ENCODE measurements at places on chromosomes 3 and 15.

GRCh38 chr3:148583793-148584192, 113.9 kb upstream of the AGTR1 start:
- DNase-seq = no peak

DNA sequence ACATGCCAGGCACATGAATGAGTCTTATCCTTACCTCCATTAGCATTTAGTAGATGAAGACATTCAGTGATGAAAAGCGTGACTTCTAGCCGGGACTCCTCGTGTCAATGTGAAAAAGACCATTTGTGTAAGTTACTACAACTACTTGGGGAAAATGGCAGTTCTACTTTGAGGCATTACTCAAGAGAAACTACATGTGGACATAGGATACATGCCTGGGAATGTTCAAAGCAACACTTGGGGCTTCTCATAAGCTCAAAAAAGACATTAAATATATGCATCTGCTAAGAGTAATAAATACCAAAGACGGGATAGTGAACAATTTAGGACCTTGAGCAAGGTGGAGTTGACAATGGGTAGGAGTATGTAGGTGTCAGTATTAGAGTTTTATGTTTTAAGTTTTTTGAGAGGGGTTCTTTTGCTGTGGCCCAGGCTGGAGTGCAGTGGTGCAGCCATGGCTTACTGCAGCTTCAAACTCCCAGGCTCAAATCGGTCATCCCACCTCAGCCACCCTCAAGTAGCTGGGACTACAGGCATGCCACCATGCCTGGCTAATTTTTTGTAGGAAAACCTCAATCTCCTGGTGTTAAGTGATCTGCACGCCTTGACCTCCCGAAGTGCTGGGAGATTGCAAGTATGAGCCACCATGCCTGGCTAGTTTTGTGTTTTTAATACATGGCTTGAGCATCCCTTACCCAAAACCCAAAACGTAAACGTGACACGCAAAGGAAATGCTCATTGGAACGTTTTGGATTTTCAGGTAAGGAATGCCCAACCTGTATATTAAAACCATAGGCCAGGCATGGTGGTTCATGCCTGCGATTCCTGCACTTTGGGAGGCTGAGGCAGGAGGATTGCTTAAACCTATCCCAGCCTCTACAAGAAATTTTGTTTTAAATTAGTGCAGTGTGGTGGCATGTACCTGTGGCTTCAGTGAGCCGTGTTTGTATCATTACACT, 3.9 kb downstream of the RPLP1 start:
- no peak for DNase-seq

DNA sequence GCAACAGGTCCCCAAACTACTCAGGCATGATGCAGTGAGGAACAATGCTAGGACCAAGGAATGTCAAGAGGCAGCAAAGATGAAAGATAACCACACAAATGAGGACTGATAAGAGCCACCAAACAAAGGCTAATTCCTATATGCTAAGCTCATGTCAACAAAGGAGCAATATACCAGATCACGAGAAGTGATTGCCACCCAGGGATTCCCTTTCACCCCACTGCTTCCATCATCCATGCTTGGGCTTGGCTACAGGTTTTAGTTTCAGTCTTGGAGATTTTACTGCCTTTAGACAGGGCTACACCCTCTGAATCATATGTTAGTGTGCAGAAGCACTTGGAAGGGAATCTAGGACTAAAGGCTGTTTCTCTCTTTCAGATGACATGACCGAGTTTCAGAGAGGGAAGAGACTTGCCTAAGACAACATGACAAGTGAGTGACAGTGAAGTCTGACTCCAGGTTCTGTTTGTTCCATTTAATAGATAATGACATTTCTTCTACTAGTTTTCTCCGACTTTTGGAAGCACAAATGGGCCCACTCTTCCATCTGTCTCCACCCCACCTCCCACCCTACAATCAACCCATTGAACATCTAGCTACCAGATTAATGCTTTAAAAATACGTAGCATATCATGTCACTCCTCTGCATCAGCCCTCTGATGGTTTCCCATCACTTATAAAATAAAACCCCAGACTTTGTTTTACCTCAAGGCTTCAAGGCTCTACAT, 173.5 kb upstream of the LRRN1 start:
- DNase-seq = no peak

DNA sequence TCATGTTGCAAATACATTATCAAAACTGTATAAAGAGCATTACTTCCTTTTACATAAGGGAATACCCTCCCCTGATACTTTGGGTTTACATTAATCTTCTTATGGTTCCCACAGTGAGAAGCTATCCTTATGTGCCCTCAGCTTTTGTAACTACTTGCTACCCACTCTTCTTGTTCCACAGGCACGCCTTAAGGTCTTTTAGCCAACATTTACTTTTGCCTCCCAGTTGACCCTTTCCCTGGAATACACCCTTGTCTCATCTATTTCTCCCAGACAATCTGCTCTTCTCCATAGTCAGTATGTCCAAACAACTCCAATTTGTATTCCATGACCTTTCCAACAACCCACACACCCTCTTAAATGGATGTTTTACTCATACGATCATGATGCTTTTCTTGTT, 116.8 kb upstream of the COL8A1 start:
- DNase-seq = no peak

DNA sequence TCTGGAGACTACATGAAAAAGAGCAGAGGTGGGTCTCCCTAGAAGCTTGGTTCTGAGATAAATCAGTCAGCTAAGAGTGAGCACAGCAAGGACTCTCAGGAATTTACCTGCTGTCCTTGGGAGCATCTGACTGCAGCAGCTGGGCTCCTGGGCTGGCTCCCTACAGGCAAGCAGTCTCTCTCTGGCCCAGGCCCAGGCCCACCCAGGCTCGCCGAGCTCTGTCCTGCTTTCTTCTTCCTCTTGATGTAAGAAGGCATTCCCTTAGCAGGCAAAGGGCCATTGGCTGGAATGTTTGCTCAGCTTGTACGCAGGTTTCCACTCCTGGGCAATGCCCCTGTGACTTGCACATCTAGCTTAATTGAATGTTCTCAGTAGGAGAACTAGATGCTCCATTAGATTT, 4.3 kb upstream of the RBP2 start:
- no peak for DNase-seq

DNA sequence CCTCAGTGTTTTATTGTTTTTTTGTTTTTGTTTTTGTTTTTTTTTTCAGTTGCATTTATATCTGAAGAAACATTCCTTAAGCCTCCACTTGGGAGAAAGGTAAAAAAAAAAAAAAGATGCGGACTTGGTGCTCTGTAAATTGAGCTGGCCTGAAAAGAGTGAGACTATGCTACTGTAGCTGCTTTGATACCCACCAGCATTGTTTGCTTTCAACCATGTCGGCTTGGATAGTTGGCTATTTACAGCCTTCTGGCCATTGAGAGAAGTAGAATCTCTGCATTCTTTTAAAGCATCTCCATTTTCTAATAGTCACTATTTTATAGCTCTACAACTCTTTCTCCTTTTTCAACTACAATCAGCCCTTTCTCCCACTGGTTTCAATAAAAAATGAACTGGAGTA, 149.6 kb downstream of the ZIC4 start:
- no peak for DNase-seq

GRCh38 chr3:67699882-67700281, 45.5 kb upstream of the SUCLG2 start:
- DNase-seq = no peak

GRCh38 chr3:138124188-138124587, 8.0 kb downstream of the A4GNT start:
- no peak for DNase-seq

DNA sequence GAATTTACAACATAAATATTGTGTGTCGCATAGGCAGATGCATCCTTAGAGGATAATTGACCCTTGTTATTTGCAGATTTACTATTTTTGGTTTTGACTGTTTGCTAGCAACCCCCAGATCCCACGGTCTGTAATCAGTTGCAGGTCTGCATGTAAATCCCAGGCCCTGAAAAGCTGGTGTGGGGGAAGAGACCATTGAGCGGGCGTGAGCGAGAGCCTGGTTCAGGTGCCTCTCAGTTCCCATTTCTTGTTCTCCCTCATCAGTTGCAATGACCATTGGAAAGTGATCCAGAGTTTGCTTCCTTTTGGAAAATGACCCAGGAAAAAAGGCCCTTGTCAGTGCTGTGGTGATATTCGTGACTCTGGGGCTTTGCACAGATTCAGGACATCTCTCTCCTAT, 238.9 kb downstream of the UACA start:
- DNase-seq = no peak

GRCh38 chr15:67296684-67297083, 42.1 kb downstream of the IQCH start:
- DNase-seq = no peak

DNA sequence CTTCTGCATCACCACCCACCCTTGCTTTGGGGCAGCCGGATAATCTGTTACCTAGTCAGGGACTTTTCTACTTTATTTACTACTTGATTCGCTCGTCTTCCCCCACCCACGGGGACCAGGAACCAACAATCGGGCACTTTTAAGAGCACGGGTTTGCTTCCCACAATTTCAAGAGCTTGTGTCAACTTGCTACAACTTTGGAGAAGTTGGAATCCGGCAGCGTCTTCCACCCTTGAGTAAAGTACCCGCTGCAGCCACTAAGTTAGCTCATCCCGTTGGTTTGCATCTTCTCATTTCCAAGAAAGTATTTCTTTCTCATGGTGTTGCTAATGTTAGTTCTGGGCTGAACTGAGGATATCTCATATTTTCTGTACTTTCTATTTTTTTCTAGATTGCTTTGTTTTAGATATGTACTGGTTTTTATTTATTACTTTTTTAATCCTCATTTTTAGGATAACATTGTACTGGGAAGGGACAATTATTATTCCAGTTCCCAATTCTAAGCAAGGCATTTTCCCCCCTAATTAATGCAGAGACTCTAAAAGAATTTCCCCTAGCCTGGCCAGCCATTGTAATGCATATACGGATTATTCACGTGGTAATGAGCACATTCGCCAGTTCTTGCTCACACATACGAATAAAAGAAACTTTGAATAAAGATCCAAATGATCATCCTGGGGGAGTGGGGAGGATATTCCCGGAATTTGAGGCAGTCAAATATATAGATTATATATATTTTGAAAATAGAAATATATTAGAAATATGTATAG, 4.0 kb downstream of the SOX2 start:
- no peak for DNase-seq

- DNase-seq = no peak
Measured at GRCh38 chr15:96416218-96416933, 85.9 kb downstream of the NR2F2 start.

DNA sequence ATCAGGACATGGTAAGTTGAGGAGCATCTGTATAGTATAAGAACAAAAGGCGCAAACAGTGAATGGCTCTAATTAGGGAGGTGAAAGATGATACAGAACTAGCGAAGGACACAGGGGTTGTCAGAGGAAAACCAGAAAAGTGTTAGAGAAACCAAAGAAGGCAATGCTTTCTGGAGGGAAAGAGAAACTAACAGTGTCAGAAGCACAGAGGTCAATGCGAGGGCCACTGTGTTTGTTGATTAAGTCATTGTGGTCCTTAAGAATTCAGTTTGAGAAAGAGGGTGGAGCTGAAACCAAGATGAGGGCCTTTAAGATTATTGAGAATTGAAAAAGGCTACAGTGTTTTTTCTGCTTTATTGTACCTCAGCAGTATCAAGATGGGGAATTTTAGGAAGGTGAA, 28.8 kb downstream of the ATG7 start:
- no peak for DNase-seq

DNA sequence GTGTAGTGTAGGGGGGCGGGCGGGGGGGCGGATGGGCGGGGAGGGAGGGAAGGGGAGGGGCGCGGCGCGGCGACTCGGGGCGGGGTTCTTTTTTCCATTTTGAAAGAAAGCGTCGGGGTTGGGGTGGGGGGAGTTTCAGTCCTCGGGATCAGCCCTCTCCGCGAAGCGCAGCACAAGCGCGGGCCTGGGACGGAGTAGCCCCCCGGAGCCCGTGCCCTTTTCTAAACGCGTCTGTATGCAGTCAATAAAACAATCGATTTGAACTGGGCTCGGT, 6.1 kb downstream of the ISLR2 start:
- no peak for DNase-seq

GRCh38 chr15:29698030-29698701, 124.1 kb downstream of the TJP1 start:
- DNase-seq = no peak

DNA sequence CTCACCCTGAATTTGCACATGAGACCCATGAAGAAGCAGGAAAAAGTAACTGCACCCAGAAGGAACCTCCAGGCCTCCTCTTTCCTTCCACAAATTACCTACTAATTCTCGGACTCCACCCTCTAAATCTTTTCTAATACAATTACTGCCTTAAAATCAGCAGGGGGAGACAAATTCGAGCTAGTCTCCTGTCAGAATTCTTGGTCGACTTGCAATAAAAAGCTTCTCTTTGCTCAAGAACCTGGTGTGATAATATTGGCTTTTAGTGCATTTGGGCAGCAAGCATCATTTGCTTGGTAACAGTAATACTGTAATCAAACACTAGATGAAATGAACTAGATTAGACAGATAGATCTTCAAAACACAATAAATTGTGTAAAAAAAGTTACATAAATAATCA, 281.9 kb downstream of the RAP2B start:
- DNase-seq = no peak

GRCh38 chr15:58423831-58424608, 7.8 kb upstream of the LIPC start:
- DNase-seq = no peak

DNA sequence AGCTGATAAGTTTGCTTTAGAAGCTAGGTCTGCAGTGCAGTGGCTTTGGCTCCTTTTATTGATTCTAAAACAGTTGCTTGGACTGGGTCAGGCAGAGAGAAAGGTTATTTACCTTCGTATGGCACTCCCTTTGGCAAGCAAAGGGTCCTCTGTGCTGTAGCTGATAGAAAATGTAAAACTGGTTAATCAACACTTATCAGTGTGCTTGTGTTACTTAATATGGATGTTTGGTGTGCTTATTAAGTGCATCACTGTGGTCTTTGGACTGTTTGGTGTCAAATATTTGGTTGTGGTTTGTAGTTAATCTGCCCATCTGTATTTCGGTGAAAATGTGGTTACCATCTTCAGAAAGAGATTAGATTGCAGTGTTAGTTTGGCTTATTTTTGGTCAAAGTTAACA, 16.0 kb downstream of the UBE2E2 start:
- no peak for DNase-seq

DNA sequence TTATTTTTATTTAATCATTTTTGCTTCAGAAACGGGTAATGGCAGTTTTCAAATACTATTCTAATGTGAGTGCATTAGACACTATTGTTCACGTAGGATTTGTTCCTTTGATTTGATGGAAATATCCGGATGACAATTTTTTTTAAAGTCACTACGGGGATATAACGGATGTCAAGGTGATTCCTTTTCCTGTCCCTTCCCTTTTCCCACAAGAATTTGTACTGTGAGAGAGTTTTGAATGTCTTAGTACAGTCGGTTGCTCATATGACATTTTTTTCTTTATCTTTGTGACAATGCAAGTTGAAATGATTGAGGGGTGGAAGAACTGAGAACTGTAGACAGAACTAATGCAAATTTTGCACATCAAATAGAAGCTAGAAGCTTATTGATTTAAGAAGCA, 209.5 kb downstream of the GRM7 start:
- no peak for DNase-seq

DNA sequence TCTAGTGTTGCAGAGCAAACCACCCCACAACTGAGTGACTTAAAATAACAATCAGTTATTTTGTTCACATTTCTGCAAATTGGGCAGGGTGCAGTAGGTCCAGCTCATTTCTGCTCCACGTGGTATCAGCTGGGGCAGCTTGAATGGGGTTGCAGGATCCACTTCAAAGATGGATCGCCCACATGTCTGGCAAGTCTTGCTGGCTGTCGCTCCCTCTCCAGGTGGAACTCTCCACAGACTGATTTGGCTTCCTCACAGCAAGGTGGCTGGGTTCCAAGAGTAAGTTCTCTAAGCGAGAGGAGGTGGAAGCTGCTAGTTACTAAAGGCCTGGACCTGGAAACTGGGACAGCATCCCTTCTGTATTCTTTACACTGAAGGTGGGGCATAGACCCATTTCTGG, 213.3 kb downstream of the SLC9A9 start:
- DNase-seq = no peak

Measured in activated gamma-delta T cell (primary cell).